ENCODE measurements at places on chromosomes 11 and 22.

- DNase-seq, result peak; percentile 70
These were observed 57.8 kb upstream of the ALDH3B2 start for GRCh38 chr11:67732045-67732787.

DNA sequence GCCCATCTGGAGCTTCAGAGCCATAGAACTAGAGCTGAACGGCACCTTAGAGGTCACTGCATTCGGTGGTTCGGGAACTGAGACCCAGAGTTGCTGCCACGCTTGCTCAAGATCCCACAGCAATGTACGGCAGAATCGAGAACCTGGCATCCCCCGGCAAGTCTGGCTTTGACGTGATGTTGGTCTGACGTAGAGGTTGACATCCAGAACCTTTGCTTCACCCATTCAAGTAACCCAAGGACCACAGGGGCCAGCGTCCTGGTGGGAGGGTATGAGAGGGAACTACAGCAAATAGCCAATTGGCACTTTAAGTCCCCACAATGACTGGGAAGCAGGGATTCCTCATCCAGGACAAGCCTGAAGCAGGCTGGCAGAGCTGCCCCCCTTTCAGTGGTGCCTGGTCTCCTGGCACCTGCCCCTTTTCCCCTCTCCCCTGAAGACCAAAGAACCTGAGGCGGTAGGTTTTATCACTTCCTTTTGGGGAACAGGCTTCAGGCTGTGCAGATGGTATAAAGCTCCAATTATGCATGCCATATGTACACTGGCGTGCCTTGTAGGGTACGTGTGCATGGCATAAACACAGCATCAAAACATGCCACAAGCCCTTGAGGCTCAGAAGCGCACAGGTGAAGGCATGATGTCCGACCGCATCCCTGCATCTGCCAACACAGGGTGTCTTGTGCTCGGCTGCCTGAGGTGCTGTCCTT, 15.3 kb upstream of the TEF start:
- no peak for DNase-seq

DNA sequence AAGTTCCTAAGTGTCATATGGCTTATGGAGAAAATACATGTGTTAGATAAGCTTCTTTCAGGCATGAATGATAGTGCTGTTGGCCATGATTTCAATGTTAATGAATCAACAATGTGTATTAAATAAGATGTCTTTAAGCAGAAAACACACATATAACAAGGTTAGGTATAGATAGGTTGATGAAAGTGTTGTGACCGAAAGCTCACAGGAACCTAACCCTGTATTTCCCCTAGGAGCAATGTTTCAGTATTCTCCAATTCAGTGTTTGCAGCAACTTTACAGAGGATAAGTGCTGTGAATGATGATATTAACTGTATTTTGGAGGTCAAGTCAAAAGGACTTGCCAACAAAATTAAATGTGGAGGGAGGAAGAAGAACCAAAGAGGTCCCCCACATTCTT, 82.8 kb upstream of the PRDM11 start:
- DNase-seq, result no peak

DNA sequence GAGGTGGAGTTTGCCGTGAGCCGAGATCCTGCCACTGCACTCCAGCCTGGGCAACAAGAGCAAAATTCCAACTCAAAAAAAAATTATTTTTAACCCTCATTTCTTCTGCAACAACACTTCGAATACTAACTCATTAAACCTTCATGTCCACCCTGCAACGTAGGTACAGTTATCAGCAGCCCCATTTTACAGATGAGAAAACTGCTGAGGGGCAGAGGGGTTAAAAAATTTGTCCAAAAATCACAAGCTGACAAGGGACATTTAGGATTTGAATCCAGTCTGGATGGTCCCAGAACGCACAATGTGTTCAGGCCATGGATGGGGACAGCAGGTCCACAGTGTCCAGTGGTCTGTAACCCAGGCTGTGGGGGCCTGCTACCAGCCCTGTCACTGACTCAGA, 29.0 kb downstream of the RHOD start:
- DNase-seq, result no peak

DNA sequence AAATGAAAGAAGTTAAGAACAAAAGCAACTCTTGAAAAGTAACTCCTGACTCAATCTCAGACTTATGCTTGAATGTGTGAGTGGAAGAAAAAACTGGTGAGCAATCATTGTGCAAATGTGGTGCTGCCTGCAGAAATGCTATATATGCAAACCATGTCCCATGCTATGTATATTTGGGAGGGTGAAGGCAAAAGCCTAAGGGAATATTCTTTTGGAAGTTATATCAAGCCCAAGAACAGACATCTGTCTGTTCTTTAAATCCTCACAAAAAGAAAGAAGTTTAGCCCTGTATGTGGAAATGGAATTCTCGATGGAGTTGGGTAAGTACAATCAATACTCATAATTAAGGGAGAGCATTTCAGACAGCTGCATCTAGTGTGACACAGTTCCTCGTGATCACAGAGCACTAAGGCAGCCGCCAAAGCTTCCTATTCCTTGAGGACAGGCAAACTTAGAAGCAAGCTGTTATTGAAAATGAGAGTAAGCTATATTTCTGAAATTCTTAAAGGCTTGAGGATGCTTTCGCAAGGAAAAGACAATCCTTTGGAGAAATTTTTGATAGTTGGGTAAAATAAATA, 406.5 kb upstream of the CHORDC1 start:
- DNase-seq, result no peak

- peak; percentile 26 for DNase-seq
These were observed 3.1 kb downstream of the CPT1A start for GRCh38 chr11:68838572-68838964.

DNA sequence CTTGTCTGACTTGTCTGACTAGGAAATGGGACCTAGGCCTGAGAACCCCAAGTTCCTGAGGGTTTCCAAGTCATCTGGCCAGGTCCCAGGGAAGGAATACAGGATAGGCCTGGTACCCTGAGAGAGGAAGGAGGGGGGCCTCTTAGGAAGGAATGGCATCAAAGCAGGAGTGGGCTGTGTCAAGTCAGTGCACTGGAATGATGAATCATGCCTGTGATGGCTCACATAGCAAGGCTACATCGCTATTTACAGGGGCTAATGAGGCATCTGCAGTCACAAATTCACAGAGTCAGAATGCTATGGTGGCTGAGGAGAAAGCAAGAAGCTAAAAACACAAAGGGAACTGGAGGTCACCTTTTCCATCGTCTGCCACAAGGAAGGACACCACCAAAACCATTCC, 247.3 kb downstream of the NXPE2 start:
- DNase-seq, result no peak

- DNase-seq, result no peak
These were observed 900.1 kb downstream of the BRD1 start for GRCh38 chr22:48927591-48927990.

DNA sequence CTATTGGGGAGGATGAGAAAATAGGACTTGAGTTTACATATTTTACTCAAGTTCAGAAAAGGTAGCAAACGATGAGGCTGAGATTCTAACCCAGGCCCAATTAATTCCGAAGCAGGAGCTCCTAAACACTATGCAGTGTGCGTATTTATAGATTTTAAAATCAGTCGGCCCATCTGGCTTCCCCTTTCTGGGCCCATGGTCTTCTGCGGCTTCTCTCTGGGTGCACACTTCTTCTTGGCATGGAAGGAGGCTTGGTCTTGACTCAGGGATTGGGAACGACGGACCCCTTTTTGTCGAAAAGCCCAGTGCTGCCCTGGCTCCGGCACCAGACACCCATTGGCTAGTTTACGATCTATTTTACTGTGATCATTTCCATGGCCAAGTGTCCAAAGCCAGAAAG, 1433.8 kb downstream of the BRD1 start:
- no peak for DNase-seq

DNA sequence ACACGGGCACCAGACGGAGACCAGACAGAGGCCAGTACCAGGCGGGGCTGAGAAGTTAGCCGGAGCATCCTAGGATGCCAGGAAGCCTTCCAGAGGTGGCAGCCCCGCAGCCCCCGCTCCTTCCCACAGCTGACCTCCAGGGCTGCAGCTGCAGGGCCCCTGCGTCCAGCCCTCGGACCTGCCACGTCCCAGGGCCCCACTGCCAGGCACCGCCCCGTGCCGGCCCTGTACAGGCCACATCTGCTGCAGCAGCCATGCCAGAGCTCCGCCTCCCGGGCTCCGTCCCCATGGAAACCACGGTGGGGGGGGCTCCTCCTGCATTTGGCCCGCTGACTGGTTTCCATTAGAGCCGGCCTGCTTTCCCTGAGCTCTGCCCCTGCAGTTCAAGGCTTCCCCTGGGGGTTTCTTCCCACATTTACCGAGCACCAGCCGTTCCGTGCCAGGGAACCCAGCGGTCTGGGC, 62.5 kb upstream of the PPARA start:
- no peak for DNase-seq

DNA sequence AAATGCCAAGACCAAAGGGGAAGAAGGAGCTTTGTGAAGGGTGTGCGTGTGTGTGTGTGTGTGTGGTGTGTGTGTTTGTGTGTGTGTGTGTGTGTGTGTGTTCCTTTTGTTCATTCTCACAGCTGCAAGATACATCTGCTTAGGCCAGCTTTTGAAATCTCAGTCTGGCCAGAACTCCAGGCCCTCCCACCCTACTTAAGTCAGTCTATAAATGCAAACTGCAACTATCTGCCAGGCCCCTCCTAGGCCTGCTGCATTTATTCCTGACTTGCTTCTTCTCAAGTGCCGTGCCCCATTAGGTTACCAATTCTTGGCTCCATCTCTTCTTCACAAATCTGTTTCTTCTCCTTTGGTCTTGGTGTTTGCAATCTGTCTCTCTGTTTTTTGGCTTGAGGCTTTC, 21.6 kb upstream of the RIC3 start:
- no peak for DNase-seq

GRCh38 chr22:27382947-27383346, 418.6 kb downstream of the MN1 start:
- DNase-seq, result no peak

GRCh38 chr11:57116654-57117053, 65.1 kb upstream of the LRRC55 start:
- DNase-seq, result peak; percentile 29

- no peak for DNase-seq
These were observed 46.2 kb downstream of the C11orf71 start for GRCh38 chr11:114354076-114354475.

GRCh38 chr11:43947003-43947500, 4.6 kb downstream of the C11orf96 start:
- DNase-seq, result no peak

DNA sequence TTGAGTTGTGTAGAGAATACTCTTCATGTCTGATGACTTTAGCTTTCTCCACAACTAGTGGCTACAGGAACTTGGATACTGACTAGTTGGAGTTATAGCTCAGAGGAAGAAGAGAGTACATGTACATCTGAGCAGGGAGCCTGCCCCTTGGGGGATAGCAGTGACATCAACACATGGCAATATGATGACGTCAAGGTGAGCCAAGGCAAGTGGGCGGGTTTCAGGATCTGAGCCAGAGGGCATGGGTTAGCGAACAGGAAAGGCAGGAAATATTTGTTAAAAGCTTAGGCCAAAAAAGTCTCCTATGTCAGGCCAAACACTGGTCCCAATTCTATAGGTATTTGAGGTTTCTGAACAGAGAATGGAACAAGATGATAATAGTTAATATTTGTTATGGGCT, 42.0 kb upstream of the HORMAD2 start:
- no peak for DNase-seq

DNA sequence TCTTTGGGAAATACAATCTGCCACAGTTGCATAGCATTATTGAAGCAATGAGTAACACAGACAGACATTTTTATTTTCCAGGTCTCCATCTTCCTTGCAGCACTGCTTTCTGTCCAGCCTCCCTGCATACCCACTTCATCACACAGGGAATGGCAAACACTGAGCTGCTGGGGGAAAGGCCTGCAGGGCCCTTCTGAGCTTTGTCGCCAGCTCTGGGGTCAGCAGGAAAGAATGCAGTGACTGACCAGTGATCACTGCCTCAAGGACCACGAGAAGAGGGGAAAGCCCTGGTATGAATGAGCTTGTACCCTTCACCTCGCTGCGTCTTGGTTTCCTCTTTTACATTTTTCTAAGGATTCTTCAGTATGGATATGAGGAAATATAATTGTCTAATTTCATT, 21.3 kb upstream of the MICAL2 start:
- no peak for DNase-seq

- DNase-seq, result peak; percentile 43
These were observed 1165.7 kb downstream of the LRRC4C start for GRCh38 chr11:40293655-40294348.

DNA sequence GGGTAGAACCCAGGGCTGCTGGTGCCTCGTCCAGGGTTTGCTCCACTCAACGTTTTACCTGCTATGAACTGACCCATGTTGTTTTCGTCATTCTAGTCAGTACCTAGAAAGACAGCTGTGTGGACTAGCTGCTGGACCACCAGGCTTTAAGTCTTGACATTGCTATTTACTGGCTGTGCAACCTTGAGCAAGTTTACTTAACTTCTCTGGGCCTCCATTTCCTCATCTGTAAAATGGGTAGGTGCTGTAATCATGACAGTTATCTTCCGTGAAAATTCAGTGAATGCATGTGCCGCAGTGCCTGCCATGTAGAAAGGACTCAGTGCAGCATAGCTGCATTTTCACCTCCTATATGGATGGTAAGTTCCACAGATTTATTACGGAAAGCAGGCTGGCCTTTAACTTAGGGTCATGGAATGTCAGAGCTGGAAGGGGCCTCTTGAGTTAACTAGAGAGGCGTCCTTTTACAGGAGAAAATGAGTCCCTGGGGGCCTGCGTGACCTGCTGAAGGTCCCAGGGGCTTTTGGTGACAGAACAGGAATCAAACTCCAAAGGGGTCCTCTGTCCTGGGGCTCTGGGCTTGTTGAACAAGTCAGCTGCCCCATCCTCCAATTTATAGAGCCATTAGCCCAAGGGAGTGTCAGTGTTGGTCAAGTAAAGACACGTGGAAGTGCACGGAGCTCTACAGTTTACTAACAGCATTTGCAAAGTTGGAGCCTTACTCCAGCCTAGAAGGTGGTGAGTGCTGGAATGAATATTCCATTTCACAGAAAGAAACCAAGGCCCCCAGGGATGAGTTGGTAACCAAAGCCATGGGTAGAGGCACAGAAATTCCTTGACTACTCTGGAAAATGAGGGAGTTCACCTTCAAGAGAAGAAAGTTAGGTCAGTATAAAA, 12.0 kb upstream of the MALAT1 start:
- no peak for DNase-seq

DNA sequence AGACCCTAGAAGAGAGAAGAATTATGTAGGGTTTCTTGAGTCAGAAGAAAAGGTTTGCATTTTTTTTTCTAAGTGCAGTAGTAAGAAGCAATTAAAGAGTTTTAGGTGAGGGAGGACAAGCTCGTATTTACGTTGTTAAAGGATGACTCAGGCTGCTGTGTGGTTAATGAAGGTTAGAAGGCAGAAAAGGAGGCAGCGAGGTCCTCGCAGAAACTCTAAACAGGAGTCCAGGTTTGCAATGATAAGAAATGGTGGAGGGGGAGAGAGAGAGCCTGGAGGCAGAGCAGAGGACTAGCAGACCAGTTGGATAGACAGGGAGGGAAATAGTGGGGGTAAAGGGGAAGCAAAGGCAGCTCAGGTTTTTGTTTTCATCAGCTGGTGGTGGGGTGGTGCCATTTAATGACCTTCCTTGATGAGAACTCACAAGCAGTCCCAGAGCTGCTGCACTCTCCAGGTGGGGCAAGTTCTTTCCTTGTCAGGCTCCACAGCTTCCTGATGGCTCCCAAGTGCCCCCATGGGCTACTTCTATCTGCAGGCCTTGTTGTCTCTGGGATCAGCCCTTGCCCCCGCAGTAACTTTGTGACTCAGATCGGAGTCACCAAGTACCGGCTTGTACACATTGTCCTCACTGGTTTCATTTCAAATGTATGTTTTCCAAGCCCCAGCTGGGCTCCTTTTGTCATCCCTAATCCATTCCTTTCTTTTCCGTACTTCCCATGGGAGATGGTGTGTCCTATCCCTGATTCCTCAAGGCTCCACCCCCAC, 8.3 kb upstream of the INSC start:
- DNase-seq, result no peak

- DNase-seq, result no peak
These were observed 40.5 kb downstream of the TPCN2 start for GRCh38 chr11:69089258-69089657.
